ENCODE measurements at places on chromosomes 5 and 9.

DNA sequence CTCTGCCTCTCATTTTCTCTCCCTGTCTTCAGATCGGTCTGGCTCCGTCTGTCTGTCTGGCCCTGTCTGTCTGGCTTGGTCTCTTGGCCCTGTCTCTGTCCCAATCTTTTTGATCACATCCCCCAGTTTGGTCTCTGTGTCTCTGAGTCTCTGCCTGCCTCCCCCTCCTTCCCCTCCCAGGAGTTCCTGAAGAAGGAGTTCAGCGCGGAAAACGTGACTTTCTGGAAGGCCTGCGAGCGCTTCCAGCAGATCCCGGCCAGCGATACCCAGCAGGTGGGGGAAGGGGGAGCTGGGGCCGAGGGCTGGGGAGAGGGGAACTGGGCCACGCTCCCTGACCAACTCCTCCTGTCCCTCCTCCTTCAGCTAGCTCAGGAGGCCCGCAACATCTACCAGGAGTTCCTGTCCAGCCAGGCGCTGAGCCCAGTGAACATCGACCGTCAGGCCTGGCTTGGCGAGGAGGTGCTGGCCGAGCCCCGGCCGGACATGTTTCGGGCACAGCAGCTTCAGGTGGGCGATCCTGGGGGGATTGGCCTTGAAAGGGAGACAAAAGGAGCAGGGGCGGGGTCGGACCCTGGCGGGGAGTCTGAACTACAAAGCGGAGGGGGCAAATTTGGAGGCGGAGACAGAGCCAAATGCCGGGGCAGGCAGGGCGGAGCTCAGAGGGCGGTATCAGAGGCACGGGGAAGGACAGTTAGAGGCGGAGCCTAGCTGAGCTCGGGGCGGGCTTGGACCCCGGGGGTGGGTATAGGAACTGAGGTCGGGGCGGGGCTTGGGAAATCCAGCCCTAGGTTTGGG lies 9.0 kb downstream of the RGS14 start:
- no peak for DNase-seq

GRCh38 chr5:172009536-172010270 lies 3.3 kb upstream of the FBXW11 start:
- DNase-seq = no peak

GRCh38 chr5:59037453-59037852 lies 454.6 kb downstream of the RAB3C start:
- DNase-seq = no peak

DNA sequence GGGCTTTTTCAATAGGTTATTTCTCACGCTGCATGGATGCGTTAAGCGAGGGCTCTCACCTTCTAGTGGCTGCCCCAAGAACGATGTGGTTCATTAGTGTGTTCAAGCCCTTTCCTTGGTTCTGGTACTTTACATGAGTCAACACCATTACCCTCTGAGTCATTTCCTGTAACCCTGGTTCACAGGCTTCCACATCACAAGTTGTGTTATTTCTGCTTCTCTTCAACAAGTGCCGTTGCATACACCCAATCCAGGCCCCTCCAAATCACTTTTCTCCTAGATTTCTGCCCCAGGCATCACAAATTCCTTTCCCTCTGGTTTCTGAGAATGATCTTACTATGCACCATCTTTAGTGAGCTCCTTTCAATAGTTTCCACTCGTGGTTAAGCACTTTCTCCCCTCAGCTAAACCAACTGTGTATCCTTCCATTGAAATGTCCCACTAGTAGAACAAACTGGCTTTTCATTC lies 69.5 kb upstream of the RAD23B start:
- DNase-seq = peak; percentile 25

DNA sequence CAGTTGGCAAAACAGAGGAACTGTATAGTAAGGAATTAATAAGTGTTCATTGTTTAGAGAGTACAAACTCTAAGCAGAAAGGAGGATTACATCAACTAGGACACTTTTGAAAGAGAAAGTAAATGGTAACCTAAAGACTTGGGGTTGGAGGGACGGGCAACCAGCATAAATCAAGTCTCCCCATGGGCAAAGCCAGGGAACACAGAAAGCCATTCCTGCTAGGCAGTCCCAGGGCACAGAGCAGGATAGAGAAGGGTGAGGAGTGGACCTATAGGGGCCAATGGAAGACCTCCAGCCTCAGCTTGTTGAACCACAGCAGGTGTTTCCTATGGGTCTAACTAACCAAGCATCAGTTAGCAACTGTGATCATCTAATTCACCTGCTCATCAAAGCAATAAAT lies 9.2 kb upstream of the ERAP1 start:
- no peak for DNase-seq

DNA sequence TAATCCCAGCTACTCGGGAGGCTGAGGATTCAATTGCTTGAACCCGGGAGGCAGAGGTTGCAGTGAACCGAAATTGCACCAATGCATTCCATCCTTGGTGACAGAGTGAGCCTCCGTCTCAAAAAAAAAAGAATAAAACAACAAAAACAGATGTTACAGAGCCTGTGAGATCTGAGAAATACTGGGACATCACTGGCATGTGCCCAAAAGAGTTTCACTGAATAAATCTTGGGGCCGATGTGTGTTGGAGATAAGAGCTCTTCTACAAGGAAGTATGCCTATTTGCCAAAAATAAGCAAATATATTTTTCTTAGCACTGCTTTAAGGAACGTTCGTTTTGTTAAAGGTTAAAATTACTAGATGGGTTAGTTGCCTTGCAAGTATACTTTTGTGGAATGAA lies 55.1 kb downstream of the KIAA1958 start:
- DNase-seq = no peak

- DNase-seq = no peak
These were observed 103.3 kb downstream of the ESM1 start for GRCh38 chr5:54882101-54882500.

GRCh38 chr9:30484690-30485089 lies 1899.8 kb upstream of the ACO1 start:
- DNase-seq = no peak

DNA sequence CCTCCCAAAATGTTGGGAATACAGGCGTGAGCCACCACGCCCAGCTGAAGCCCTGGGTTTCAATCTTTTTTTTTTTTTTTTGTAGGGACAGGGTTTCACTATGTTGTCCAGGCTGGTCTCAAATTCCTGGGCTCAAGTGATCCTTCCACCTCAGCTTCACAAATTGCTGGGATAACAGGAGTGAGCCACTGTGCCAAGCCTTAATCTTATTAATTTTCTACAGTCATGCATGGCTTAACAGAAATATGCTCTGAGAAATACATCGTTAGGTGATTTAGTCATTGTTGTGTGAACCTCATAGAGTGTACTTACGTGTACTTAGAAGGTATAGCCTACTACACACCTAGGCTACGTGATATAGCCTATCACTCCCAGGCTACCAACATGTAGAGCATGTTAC lies 31.0 kb downstream of the GLDC start:
- no peak for DNase-seq

DNA sequence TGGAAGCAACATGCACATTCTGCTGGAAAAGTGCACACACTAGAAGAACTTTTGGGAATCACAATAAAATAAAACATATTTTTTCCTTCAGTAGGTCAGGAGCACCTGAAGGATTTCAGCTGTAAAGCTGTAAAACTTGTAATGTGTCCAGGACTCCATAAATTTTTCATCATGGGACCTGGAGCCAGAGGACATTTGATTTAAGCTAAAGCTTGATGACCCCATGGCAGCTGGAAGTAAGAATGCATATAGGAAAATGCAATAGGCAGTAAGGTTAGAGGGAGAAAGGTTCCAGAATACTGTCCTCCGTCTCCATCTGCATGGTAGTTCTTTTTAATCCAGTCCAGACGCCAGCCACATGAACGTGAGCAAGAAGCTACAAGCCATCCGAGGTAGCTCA lies 166.0 kb downstream of the ADAMTSL1 start:
- DNase-seq = no peak

GRCh38 chr5:17477573-17478265 lies 20.3 kb upstream of the TAF11L2 start:
- no peak for DNase-seq

DNA sequence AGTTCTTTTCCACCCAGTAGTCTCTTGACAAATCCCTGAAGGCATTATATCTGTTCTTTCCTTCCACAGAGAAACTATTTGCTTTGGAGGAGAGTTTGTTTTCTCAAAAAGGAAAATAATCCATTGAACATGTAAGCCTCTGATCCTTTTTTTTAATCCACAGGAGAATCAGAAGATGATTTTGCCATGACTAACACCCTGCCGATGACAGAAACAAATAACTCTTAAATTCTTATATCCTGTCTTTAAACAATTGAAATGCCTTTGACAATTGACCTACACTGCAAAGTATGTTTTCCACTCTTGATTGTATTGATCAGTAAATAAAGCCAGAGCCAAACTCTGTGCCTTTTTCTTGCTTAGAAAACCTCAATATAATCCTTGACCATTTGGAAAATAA lies 666.4 kb upstream of the CTNND2 start:
- DNase-seq = no peak

DNA sequence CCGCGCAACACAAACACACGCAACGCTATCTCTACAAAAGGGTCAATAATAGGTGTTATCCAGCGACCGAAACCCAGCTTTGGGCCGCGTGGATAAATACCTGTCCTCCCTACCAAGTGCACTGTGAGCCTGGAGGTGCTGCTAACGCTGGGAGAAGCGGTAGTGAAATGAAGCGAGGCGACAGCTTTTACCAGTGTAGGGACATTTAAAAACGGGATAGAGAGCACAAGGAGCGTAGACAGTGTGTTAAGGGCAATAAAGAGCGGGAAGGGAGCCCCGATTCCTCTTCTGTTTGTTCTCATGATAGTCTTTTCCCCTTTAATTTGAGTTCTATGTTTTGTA lies 421 bp upstream of the DEPDC1B start:
- no peak for DNase-seq

GRCh38 chr9:105055917-105056316 lies 128.0 kb upstream of the ABCA1 start:
- no peak for DNase-seq

- DNase-seq = no peak
These were observed 47.8 kb upstream of the JADE2 start for GRCh38 chr5:134477462-134478245.

- no peak for DNase-seq
These were observed 68.9 kb downstream of the BOD1 start for GRCh38 chr5:173547579-173547978.

DNA sequence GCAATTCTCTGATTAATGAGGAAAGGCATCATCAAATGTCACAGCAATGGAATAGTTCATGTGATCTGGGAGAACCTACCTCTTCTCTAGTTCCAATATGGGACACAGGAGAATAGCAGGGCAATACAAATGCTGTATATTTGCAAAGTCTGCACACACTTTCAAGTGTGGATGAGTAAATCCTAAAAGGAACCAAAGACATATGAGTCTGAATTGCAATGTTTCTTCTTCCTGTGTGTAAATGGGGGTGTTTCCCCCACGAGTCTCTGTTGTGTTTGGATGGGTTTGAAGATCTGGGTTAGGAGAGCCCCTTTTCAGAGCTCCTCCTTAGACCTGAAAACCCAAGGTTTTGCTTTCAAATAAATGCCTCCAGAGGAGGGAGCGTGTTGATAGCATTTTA lies 26.9 kb downstream of the SLC46A2 start:
- DNase-seq = no peak

DNA sequence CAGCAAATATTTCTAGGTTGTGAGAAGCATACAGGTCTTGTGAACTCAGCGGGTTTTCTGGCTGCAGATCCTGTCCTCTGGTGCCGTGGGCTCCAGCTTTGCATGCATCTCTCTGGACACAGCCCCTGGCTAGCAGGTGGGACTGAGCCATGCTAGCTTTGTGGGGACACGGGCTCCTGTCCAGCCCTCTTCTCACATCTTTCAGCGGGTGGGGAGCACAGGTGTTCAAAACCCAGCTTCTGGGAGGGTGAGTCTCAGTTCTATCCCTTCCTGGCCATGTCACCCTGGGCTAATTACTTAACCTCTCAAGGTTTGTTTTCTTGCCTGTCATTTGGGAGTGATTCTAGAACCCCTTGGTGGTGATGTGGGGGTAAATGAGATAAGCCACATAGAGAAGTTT lies 162.3 kb downstream of the ICE1 start:
- DNase-seq = no peak

DNA sequence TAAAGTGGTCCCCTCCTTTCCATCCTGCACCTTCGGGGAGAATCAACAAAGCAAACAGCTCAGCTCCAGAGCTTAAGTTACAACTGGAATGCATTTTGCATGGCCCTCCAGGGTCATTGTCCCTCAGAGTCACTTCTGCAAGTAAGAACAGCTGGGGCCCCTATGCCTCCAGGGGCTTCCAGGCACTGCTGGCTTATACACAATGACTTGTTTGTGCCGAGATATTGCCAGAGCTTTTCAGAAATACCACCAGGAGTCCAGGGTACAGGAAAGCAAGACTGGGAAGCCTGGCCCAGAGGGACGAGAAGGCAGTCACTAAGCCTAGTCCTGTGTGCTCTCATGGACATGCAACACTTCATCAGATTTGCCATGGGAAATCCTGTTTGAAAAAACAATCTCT lies 11.3 kb downstream of the FRMD3 start:
- DNase-seq = no peak

- DNase-seq = no peak
These were observed 1241.3 kb downstream of the MAT2B start for GRCh38 chr5:164746723-164747122.

- DNase-seq = no peak
These were observed 75.1 kb downstream of the CTSL start for GRCh38 chr9:87801013-87801412.

DNA sequence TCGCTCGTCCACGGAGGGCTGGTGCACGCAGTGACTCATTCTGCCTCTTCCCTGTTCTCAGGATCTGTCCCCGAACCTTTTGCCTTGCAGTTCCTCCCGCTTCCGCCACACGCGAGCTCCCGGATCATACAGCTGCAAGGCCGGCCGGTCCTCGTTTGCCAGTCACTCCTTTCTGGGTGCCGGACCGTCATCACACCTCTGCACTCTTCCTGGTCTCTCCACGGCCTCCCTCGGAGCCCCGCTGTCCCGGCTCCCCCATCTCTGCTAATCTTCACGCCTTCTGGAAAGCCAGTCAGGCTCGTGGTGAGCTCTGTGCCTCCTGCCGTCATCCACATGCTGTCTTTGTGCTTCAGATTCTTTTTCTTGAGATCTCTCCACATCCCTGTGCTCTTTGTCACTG lies 91.8 kb downstream of the STX17 start:
- DNase-seq = no peak

DNA sequence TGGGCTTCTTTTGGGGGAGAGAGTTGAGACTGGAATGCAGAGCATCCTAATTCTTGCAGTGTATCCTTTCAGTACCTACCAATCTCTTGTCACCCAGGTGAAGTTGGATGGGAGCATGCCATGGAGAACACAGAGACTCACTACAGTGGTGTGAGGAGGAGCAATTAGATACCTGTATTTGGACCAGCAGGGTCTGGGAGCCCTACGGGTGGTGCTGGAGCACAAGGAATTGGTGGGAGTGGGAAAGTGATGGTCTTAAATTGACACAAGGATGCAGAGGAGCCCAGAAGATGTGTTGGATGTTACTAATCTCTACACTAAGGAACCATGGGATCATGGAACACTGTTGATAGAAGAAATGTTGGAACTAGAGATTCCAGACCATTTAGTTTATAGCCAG lies 212.7 kb downstream of the CHSY3 start:
- no peak for DNase-seq

DNA sequence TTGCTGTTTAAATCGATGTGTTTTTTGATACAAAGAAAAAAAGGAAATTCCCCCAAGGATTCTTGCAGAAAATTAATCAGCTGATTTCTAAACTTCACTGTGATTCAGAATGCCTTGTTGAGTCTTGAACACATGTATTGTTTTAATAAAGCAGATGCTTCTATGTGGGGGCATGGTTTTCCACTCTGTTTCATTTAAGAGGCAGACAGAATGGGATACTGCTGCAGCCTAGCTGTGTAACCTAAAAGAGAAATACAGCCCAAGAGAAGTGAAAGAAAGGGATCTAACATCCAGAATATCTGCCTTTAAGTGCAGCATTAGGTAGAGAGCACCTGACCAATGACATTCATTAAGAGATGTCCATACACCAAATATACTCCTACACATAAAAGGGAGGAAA lies 365.1 kb upstream of the CCNH start:
- DNase-seq = no peak

Data from stimulated activated CD8-positive, alpha-beta memory T cell treated with anti-CD3 and anti-CD28 coated beads, Interleukin-7, amount 100 ng/mL, for 4 hours (primary cell).